GM03348 (cell line): ENCODE measurements at places on chromosomes 4 and X.

DNA sequence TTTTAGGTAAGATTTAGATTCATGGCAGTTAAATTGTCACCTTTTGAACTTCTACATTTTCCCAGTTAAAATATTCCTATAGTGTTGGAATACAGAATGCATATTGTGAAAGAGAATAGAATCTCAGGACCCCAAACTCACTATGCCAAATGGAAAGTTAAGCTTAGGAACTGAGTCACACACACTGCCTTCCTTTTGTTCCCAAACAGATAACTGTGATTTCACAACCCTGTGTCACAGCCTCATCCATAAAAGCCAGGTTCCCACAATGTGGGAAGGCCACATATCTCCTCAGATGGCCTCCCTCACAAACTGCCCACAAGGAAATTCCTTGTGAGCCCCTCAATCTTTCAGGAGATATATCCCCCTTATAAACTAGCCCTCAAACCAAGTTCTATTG, 94.7 kb upstream of the HPF1 start:
- DNase-seq = no peak

GRCh38 chr4:99724067-99724466, 66.4 kb upstream of the C4orf54 start:
- no peak for DNase-seq

DNA sequence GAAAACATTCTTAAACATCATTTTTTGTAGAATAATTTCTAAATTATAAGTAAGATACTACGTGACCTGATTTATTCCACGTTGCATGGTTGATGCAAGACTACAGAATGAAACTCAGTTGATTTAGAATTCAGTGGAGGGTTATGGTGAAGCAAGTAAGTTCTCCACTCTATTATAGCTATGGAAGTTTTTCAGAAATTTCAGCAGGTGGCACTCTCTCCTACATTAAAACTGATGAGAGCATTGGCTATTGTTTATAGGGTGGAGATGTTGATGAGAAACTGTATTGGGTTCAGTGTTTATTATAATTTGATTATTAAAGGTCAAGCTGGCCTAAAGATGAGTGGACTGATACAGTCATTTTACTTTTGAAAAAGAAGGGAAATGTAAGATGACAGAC, 88.0 kb downstream of the FNIP2 start:
- DNase-seq = peak; percentile 47

- DNase-seq = no peak
Observed at GRCh38 chr4:85555206-85555605, 80.3 kb downstream of the ARHGAP24 start.

- no peak for DNase-seq
Observed at GRCh38 chr4:81106150-81106549, 75.6 kb downstream of the BMP3 start.

GRCh38 chr4:38563707-38564495, 100.1 kb upstream of the KLF3 start:
- no peak for DNase-seq

DNA sequence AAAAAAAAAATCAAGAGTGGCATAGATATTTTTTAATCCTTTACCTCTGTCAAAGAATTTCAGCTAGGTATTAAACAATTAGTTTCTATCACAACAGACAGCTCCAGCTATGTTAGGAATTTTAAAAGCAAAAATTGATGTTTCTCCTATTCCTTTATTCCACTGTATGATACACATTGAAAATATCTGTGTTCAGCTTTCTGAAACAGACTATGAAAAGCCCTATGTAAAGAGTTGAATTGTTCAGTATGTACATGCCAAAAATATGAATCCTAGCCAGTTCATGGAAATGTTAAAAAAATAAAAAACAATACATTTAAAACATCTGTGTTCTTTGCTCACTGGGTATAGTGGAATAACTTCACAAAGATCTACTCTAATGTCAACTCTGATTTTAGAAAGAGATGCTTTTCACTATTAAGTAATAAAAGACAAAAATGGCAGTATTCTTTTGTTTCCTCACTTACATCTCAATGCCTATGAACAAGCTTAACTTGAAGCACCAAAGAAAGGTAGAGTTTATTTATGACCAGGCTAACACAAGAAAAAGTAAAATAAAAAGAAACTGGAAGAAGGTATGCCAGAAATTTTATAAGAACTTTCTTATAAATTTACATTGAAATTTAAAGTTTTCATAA, 32.1 kb downstream of the FBXW7 start:
- no peak for DNase-seq

GRCh38 chr4:89889289-89889688, 5.4 kb upstream of the MMRN1 start:
- no peak for DNase-seq
